Panc1 (cell line): ENCODE measurements at places on chromosomes 12 and 14.

GRCh38 chr14:100903134-100903468 is 421 bp downstream of the RTL1 start:
- DNase-seq: no peak

GRCh38 chr14:21735639-21736307 is 62.2 kb upstream of the OR4E1 start:
- no peak for DNase-seq

DNA sequence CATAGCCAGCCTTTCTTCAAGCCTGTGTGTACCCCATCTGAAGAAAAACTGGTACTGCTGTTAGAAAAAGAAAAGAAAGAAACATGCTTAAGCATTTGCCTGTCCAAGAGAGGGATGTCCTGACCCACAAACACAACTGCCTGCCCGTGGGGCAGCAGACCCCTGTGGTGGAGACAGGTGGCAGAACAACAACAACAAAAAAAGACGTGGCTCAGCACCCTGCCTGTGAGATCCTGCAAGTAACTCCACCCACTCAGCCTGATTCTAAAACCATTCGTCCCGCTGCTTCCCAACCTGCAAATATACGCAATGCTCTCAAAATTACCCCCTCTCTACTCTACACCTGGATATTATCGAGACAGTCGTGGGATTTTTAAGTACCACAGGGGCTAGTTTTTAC is 64.9 kb upstream of the ZDHHC17 start:
- no peak for DNase-seq

GRCh38 chr12:25236626-25237025 is 14.1 kb downstream of the KRAS start:
- DNase-seq: no peak

DNA sequence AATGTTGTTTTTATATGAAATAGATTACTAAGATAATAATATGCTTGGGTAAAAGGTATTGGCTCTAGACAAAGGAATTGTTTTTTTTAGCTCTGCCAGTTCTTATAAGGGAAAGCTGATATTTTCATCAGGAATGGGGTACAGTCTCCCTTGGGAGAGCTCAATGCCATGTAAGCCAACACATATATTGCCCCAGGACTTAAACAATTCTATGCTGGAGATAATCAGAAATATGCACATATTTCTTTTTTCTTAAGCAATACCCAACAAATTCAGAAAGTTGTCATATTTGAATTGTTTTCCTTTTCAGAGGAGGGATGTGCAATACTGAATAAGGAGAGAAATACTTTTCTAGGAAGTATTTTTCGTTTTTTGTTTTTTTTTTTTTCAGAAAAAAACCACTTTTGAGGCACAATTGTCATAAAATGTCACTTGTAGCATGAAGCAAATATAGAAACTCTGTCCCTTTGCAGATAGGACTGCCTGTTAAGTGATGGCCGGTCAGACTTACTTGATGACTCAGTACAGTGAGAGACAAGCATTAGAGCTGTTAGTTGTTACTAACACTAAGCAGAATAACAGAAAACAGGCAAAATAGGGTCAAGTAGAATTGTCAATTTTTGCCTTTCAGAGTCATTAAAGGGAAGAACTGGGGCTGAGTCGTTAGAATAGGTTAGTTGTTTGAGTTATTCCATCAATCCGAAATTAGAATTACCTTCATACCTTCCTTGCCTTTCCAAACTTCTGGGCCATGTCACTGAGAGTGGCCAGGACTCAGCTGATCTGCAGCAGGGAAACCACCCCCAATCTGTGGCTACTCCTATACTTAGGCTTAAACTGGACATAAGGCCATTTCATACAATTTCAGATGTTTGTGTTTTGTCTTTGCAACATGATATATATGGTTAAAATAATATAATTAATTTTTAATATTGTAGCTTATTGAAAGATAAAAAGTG is 168.1 kb downstream of the SLC38A4 start:
- no peak for DNase-seq

GRCh38 chr12:107302649-107303341 is 209.4 kb upstream of the CRY1 start:
- DNase-seq: no peak

GRCh38 chr12:4621511-4621910 is 27.3 kb downstream of the AKAP3 start:
- no peak for DNase-seq

DNA sequence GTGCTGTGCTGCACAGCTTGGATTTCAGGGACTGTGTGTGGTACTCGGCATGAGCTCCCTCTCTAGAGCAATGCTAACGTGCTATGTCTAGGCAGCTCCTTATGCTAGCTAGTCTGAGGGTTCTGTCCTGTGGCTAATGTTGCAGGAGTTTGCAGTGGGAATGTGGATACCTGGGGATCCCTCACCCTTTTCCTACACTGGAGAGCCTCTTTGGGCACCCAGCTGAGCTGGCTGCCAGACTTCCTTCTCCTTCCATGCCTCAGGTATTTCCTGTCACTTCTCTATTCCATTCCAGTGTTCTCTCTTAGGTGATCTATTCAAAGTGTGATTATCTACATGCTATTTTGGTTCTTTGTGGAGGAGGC is 64.9 kb downstream of the FBXO33 start:
- no peak for DNase-seq
